ENCODE measurements at places on chromosomes 5 and 9.

- DNase-seq, result no peak
Measured at GRCh38 chr5:81226949-81227348, 6.2 kb upstream of the CKMT2 start.

- DNase-seq, result no peak
Measured at GRCh38 chr9:69202556-69202955, 28.5 kb downstream of the TJP2 start.

- DNase-seq, result no peak
Measured at GRCh38 chr5:16849775-16850174, 86.3 kb downstream of the MYO10 start.

DNA sequence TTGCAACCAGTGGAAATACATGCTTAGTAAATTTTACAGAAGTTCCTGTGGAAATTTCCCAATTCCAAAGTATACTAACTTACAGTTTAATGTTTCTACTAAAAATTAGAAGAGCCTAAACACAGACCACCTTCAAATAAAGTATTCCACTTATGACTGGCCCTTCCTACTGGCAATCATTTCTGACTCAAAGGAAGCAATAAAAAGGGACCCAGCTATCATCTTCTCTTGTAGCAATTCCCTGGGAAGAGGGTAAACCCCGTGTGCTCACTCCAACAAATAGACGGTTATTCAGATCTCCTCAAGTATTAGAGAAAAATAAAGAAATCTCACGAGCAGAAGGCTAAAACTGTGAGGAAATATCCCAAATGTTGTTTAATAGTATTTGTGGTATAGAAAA, 43.3 kb downstream of the GOLPH3 start:
- DNase-seq, result no peak

GRCh38 chr9:136942881-136943230, 1.7 kb downstream of the FBXW5 start:
- no peak for DNase-seq
